ENCODE measurements at places on chromosomes 5 and 9.

- DNase-seq, result no peak
Measured at GRCh38 chr5:68708842-68709170, 385.0 kb upstream of the SLC30A5 start.

DNA sequence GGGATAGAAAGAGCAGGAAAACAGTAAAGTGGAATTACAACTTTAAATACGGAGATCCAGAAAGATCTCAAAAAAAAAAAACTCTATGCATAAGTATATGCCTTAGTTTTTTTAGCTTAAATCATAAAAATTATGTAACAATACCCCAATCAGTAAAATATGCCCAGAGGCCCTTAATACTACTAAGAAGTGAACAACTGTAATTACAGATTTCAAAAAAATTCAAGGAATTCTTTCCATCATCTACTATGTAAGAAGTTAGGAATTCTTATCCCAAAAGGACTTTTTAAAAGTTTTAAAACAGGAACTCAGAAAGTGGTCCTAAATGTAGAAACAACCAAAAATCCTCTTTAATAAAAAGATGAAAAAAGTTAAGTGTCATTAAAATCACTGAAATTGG, 111.3 kb downstream of the SSBP2 start:
- no peak for DNase-seq

DNA sequence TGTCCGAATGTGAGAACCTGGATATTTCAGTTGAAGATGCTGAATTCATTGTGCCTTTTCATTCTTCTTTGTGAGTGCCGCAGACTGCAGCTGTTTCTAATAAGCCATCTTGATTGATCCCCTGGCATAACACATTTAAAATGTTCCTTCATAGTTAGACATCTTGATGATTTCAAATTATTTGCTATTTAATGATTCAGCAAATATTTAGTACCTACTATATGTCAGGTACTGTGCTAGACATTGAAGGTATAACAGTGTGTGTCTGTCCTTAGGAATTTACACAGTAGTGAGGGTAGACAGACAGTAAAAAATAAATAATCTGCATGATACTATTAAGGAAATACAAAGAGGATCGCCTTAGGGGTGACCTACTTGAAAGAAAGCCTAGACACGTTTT, 61.6 kb downstream of the YTHDC2 start:
- DNase-seq, result no peak

- no peak for DNase-seq
Measured at GRCh38 chr5:14143841-14144585, 871 bp downstream of the TRIO start.

- DNase-seq, result no peak
Measured at GRCh38 chr5:125408448-125409233, 662.2 kb upstream of the ZNF608 start.

DNA sequence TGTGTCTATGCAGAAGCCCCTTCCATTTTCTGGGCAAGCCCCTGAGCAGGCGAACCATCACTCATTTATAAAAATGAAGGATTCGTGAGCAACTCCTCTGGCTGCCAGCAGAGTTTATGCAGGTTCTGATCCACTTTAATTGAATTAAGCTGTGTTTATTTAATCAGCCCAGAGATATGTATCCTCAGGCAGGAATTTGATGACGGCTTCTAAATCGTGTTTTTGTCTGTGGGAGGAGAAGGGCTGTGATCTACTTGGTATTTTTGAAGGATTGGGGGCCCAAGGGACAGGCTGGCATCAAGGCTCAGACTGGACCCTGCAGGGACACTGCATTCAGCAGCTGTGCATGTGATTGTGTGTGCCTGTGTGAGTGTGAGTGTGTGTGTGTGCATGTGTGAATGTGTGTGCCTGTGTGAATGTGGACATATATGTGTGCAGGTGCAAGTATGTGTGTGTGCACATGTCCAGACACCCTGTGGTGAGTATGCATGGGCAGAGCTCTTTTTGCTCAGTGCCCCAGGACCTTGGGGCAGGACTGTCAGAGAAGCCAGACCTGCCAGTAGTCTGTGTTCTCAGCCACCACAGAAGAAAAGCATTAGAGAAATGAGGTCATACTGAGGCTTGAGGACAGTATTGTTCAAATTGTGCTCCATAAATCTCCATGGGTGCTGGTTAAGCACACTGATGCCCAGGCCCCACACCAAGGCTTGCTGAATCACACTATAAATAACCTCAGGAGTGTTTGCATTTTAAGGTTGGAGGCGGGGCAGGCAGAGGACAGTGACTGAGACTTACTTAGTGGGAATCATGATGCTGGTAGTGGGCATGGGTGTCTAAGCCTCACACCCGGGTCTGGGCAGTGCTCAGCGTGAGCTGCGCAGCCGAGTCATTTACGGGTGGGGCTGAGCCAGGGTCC, 164.0 kb downstream of the CARTPT start:
- DNase-seq, result no peak

DNA sequence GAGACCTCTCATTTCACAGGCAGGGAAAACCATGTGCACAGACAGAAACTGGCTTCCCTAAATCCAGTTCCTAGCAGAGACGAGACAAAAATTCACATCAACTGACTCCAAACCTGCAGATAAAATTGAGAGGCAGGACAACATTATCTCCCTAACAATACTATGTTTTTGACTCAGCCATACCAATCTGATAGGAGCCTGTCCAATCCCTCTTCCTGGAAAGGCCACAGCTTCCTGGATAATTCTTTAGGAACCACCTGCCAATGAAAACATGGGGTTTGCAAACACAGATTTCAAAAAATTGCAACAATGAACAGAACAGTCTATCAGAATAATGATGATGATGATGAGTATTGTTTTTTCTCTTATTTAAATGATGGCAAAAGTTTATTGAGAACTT, 22.4 kb downstream of the SH3TC2 start:
- no peak for DNase-seq

GRCh38 chr9:86854898-86855523, 92.3 kb downstream of the GAS1 start:
- no peak for DNase-seq

- DNase-seq, result no peak
Measured at GRCh38 chr9:32991897-32992594, 9.4 kb downstream of the APTX start.

- no peak for DNase-seq
Measured at GRCh38 chr9:8428389-8428788, 628.8 kb upstream of the DMAC1 start.

GRCh38 chr5:111135946-111136345, 43.8 kb downstream of the WDR36 start:
- DNase-seq, result no peak

DNA sequence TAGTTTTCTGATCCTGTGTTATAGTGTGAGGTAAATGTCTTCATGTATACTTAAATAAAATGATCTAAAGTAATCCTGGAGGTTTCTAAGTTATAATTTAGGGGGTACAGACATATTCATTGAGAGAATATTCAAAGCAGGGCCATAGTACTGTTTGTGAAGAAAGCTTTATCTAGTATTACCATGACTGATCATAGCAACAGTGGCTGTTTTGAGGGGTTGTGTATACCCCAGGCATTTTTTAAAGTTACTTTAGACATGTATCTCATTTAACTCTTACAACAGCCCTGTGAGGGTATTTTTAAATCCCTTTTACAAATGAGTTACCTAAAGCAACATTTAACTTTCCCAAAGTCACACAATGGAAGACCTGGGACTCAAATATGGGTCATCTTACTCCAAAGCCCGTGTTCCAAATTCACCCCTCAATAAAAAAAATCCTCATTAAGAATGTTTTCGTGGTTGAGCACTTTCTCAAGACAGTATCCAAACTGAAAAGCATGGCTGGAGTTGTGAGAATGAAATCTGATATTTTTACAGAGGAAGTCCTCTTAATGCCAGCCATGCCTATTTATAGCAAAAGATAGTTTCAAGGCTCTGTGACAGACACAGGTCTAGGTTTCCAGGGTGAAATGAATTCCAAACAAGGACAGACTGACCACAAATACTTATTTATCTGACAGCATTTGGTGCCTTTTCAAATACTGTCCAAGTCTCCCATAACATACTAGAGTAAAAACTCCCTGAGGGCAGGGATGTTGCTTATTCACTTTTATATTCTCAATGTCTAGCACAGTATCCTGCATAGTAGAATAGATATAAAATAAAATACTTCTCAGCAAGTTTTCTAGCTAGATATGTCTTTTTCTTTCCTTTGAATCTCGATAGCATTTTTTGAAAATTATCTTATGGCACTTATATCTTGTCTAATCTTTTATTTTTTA, 10.4 kb downstream of the STOM start:
- DNase-seq, result no peak

GRCh38 chr5:157143127-157143971, 684 bp upstream of the MED7 start:
- DNase-seq, result peak; percentile 73

GRCh38 chr9:15612962-15613361, 60.1 kb downstream of the CCDC171 start:
- DNase-seq, result no peak

GRCh38 chr9:35557320-35557719, 47.7 kb upstream of the TESK1 start:
- no peak for DNase-seq

DNA sequence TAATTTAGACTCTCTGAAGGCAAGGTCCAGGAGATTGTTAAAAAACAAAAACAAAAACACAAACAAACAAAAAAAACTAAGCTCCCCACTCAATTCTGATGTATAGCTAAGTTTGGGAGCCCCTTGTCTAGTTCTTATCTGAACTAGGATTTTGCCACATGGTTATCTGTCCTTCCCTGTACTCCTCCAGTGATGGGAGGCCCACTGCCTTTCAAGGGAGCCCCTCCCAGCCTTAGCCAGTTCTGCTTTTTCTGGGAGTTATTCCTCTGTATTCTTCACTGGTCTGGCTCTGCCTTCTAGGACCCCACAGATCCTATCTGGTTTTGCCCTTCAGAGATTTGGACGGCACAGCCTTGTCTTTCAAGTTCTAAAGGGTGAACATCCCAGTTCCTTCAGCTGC, 2.1 kb upstream of the ALDH1B1 start:
- no peak for DNase-seq

DNA sequence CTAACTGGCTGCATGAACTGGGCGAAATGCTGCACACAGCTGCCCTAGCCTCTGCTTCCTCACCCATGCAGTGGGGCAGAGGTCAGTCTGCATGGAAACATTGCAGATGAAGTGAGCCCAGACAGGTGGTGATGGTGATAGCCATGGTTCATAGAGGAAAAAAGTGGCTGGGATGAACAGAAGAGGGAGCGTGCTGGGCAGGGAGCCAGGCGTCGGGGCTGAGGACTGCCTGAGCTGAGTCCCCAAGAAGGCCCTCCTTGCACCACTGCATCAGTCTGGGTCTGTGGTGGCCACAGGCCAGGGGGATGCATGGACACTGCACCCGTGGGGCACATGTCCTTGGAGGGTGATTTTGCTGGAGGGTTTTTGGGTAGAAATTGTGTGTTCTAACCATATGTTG, 80.5 kb downstream of the AMBP start:
- no peak for DNase-seq

DNA sequence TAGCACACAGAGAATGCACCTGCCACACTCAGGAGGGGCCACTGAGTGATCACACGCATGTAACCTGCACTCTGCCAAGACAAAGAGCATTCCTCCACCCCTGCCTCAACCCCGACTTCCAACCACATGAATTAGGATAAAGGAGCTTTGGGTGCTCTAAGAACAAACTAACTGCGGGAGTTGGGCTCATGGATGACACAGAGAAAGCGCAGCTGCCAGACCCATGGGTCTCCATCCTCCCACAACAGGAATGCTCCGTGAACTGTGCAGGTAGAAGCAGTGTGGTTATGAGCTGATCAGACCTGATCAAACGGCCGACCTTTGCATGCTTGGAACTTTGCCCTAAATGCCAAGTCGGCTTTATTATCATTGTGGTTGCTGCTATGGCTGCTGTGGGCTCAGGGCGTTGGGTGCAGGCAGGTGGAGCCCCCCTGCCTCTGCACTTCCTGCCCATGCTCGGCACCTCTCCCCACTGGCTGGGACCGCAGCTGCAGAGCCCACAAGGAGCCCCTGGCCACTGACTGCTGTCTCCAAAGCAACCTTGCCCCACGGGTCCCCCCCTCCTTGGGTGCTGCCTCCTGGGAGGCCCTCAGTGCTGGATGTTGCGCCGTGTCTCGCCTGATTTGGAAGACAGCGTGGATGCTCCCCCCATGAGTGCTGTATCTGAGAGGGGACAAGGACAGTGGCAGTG, 2.6 kb upstream of the SLC6A3 start:
- no peak for DNase-seq

DNA sequence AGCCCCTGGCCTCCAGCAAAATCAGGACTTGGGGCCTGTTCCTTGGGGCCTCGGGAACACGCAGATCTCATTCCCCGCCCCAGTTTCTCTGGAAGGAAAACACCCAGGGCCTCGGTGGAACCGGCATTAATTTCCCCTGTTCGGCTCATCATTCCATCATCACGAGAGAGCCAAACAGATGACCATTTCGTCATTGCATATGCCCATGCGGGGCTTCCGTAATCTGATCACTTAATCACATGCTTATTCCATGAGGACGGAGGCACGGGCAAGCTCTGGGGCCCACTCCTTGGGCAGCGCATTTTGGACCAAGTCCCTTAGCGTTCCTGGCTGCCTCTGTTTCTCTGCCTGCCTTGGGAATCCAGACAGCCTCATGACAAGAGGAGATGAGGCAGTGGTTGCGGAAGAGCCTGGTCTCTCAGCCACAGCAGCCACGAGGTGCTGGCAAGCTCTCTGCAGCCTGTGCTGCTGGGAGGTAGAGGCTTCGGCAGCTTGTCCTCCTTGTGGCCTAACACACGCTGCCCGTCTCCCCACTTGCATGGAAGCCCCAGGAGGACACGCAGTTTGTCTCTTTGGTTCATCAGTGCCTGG, 65.0 kb upstream of the IER5L start:
- DNase-seq, result no peak

DNA sequence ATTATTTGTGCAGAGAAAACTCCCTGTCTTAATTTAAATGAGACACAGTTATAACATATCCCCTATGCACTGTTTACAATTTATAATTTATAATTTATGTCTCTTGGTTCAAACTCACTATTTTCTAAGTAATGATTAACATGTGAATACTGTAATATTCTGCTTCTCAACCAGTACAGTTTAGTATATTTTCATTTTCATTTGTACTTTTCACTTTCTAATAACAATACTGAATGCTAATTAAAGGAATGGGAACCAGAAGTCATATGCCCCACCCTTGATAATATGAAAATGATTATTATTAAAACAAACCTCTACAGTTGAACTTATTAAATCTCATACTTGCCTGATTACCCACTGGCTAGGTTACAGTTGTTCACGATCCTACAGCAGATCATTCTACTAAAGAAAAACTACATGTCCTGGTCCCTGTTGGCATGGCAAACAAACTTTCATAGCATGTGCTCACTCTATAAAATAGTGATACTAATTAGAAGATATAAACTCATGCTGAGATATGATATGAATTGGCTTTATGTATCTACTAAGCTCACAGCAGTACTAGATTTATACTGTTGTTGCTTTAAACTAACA, 66.4 kb downstream of the POU5F2 start:
- DNase-seq, result no peak

- DNase-seq, result no peak
Measured at GRCh38 chr5:120436996-120437395, 27.1 kb upstream of the PRR16 start.

GRCh38 chr5:73640861-73641320, 14.9 kb downstream of the ARHGEF28 start:
- no peak for DNase-seq
